ENCODE measurements at places on chromosomes 2 and 18.

DNA sequence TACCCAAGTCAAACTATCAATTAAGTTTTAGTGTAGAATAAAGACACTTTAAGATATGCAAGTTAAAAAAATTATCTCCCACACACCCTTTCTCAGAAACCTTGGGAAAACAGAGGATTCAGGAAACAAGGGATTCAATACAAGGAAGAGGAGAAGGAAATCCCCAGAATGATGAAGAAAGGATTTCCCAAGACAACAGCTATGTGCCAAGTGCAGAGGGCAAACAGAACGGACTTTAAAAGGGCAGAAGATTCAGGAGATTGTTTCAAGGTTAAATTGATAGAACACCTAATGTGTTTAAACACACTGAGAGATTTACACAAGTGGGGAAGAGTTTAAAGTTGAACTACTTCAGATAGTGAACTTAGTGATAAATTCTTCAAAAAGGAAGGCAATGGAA lies 71.5 kb upstream of the EPAS1 start:
- no peak for DNase-seq

DNA sequence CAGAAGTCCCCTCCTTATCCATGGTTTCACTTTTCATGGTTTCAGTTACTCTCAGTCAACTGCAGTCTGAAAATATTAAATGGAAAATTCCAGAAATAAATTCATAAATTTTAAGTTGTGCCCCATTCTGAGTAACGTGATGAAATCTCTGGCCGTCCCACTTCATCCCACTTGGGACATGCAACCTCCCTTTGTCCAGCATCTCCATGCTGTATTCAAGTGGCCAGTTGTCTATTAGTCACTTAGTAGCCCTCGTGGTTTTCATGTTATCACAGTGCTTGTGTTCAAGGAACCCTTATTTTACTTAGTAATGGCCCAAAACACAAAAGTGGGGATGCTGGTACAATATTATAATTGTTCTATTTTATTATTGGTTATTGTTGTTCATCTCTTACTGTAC lies 18.0 kb upstream of the DAPL1 start:
- DNase-seq = no peak

- DNase-seq = no peak
These were observed 47.2 kb downstream of the PRKRA start for GRCh38 chr2:178403671-178404306.

DNA sequence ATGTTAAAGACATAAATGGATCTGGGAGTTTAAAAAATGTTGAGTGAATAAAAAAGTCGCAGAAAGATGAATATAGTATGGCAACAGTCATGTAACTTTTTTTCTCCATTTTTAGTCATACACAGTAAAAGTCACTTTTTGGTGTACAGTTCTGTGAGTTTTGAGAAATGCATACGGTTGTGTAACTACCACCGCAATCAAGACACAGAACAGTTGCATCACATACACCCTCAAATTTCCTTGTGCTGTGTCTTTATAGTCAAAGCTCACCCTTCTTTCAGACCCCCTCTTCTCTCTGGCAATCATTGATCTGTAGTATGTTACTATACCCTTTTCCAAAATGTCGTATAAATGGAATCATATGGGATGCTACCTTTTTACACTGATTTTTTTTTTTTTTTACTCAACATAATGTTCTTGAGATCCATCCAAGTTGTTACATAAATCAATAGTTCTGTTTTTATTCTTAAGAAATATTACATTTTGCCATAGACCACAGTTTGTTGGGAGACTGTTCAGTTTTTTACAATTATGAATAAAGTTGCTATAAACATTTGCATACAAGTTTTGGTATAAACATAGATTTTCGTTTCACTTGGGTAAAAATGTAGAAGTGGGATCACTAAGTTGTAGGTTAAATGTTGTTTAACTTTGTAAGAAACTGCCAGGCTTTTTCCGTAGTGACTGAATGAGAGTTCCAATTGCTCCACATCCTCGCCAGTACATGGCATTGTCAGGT lies 35.4 kb upstream of the AGFG1 start:
- DNase-seq = no peak

GRCh38 chr2:240791821-240792628 lies 28.0 kb downstream of the KIF1A start:
- no peak for DNase-seq

GRCh38 chr2:210167227-210167626 lies 4.0 kb downstream of the KANSL1L start:
- DNase-seq = no peak

DNA sequence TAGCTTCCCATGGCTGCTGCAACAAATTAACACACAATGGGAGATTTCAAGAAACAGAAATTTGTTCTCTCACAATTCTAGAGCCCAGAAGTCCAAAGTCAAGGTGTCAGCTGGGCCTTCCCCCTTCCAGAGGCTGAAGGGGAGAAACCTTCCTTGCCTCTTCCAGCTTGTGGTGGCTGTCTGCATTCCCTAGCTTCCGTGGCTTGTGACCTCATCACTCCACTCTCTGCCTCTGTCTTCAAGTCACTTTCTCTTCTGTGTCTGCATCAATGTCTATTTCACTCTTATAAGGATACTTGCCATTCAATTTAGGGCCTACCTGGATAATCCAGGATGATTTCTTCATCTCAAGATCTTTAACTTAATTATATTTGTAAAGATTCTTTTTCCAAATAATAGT lies 16.8 kb upstream of the SRBD1 start:
- no peak for DNase-seq

DNA sequence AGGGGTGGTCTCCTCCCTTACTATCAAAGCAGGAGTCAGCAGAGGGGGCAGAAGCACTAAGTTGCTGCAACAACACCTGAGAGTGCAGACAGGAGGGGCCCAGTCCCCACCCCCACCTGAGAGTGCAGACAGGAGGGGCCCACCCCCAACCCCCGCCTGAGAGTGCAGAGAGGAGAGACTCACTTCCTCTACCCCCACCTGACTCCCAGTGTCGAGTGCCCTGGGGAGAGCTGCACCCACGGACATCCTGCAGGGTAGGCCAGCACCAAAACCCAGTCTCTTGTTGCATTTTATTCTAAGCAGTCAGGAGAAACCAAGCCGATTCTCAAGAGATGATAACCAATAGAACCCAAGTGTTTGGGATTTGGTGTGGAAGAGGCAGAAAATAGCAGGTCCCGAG lies 78.4 kb downstream of the NAPG start:
- DNase-seq = no peak

DNA sequence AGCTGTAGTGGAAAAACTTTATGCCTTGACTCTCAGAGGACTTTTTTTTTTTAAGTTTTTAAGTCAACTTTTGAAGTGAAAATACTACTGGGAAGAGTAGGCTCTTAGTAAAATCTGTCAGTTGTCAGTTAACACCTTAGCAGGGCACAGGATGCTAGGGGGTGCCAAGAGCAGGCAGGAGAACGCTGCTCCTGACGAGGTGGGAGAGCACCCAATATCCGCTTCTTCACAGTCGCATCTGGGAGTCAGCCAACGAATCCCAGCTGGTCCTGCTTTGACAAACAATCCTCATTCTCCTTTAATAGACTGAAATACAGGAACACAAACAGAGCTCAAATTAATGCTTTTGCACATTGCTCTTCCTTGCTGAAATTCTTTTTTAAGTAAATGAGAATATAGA lies 709.5 kb upstream of the ACVR2A start:
- DNase-seq = no peak

DNA sequence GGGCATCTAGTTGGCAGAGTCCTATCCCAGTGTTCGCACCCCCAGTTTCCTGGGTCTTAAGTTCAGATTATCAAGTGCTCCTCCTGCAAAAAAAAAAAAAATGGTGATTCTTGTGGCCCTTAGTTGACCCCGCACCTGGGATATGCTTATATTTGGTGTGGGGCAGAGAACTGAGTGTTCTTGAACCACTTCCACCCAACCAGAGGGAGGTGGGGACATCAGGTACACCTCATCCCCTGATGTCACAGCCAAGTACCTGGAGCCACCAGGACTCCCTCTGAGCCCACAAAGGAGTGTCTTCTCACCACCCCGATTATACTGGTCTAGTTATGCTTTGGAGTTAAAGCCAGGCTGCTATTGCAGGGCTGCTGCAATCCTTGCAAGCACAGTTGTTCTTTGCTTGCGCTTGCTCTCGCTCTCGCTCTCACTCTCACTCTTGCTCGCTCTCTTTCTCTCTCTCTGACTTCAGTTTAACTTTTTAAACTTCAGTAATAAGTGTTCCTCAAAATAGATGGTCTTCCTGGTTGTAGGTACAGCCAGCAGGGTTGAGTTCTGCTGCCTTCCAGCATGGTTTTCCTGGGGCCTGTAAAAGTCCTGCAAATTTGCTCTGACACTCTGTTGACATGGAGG lies 265.7 kb downstream of the NEDD4L start:
- DNase-seq = no peak

DNA sequence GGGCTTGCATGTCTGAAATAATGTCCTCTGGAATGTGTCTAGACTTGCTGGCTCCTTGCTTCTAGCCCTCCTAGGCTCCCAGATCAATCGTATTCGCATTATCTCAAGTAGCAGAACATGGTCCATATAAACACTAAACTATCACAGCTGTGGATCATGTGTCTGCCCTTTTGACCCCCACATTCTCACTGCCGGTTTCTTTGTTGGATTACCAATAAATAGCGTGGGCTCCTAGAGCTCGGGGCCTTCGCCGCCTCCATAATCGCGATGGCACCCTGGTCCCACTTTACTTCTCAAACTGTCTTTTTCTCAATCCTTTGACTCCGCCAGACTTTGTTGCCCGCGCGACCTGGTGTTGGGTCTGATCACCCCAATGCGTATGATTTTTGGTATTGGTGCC lies 6.3 kb upstream of the SCYGR8 start:
- DNase-seq = no peak

Data from NCI-H1417 (cell line).